ENCODE measurements at places on chromosomes 5 and 9. TPM values are rescaled to one million over a fixed set of nuclear protein-coding genes. Genes with fewer than 3 reads are reported as not detected.

Gene ITGA1
- 8.6 TPM for total RNA-seq

Gene PCDHB2
- total RNA-seq, result 22.4 TPM

Gene ANXA6
- total RNA-seq, result 178 TPM

Gene NTNG2
- total RNA-seq, result 1.9 TPM

Gene SYK
- total RNA-seq, result 10.0 TPM

DNA sequence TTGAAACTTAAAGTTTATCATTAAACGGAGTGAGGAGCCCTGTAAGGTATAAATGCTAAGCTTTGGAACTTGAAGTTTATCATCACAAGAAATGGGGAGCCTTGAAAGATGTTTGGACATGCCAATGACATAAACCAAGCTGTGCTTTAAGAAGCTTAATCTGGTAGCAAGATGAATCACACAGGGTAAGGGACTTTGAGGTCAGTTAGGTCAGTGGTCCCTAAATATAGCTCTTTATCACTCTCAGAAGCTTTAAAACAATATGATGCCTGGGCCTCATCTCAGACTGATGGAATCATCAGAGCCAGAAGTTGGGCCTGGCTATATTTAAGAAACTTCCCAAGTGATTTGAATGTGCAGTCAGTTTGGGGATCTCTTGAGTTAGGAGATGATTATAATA is 85.7 kb downstream of the TNC start:
- DNase-seq, result no peak

GRCh38 chr9:20384642-20385041 is 237.7 kb downstream of the MLLT3 start:
- no peak for DNase-seq

GRCh38 chr9:35646153-35646532 is 4.6 kb downstream of the SIT1 start:
- no peak for DNase-seq

DNA sequence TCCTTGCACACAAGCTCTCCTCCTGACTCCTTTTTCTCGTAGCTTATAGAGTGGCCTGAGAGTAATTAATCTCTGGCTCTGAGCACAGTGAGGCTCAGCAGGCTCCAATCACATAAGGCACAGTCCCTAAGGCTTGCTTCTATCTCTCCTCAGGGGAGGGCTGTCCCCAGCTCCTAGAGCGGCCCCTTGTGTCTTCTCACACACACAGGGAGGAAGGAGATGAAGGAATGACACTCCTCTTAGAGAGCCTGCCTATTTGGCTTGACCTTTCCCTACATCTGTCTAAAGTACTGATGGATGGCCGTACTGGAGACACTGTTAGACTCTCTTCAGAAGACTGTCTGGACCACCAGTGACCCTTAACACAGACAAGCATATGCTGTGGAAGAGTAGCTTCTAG is 12.9 kb downstream of the TAS2R1 start:
- DNase-seq, result no peak

DNA sequence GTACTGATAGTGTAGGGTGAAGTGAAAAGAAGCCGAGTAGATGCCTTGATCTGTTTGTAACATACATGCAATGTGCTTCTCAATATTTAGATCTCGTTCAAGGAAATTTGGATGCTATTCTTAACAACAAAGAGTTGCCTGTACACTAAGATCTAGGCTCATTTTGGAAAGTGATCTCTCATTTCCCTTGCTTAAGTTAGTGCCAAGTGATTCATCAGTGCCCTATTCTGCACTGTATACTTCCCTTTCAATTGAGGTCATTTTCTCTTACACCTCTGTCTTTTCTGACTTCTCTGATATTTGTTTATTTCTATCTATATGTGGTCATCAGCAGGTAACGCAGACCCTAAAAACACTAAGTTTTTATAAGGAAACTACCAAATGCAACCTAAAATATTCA is 528.6 kb upstream of the PTPRD start:
- peak; percentile 16 for DNase-seq

- DNase-seq, result no peak
Measured at GRCh38 chr9:15400281-15400941, 22.3 kb upstream of the SNAPC3 start.

DNA sequence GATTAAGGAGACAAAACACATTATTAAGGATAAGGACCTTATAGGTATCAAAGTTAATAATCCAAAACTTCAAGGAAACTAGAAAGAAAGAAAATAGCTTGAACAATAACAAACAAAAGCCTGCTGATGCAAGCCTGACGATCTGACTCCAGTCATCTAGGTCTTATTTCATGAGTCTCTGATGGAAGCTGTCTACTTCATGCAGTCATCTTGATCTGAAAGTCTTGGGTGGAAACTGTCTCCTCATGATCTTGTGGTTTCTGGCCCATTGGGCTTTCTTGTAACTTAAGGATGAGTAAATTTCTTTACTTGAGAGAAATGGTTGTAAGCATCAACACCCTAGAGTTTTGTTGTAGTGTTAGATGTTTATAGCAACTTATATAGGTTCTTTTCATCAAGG is 20.6 kb upstream of the PSIP1 start:
- no peak for DNase-seq

DNA sequence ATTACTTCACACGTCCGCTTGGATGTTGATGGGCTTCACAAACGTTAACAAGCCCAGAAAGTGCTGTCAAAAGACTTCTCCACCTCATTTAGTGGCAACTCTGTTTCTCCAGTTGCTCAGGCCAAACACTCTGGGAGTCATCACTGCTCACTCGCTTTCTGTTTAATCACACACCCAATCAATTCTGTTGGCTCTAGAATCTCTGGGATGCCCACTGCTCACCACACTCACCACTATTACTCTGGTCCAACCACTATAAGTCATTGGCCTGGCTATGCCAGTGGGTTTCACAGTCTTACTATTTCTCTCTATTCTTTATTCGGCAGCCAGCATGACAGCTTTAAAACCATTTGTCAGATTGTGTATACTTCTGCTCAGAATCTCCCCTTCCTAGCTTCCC is 163.5 kb downstream of the KDM4C start:
- DNase-seq, result no peak

- peak; percentile 95 for DNase-seq
Measured at GRCh38 chr5:149605998-149606724, 24.9 kb downstream of the ARHGEF37 start.

DNA sequence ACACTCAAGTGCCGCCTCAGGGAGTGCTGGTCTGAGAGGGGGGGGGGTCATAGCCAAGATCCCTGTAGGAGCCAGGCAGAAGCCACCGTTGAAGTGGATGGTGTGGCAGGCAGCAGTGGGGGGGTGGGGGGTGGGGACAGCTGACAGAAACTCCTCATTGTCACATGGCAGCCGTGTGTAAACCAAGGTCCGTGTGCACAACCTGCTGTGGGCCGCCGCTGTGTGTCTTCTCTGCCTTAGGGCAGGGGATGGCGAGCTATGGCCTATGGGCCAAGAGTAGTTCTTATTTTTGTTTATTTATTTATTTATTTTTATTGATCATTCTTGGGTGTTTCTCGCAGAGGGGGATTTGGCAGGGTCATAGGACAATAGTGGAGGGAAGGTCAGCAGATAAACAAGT is 13.4 kb downstream of the SQSTM1 start:
- DNase-seq, result no peak

DNA sequence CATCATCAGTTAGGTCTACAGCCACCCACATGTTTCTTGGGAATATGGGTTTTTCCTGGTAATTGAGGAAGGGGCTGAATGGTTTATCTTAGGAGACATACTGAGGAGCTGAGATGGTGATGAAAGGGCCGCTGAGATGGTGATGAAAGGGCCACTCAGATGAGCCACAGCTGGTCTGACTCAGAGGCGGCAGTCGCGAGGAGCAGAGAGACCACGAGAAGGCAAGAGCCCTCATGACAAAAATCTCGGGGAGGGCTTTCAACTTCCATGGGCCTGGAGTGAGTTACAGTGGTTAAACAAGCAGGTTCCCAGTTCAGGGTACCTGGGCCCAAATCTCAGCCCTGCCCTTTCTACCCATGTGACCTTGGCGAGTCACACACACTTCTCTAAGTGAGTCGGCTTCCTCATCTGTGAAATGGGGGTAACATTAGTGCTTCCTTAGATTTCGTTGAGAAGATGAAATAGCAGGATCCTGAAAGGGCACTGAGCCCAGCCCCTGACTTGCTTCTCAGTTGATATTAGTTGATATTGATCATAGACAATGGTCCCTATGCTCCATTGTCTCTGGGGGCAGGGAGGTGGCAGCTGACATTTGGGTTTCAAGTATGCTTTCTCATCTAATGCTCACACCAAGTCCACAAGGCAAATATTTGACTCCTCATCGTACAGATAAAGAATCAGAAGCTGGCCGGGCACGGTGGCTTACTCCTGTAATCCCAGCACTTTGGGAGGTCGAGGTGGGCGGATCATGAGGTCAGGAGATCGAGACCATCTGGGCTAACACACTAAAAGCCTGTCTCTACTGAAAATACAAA is 169.5 kb downstream of the RGS3 start:
- peak; percentile 82 for DNase-seq

DNA sequence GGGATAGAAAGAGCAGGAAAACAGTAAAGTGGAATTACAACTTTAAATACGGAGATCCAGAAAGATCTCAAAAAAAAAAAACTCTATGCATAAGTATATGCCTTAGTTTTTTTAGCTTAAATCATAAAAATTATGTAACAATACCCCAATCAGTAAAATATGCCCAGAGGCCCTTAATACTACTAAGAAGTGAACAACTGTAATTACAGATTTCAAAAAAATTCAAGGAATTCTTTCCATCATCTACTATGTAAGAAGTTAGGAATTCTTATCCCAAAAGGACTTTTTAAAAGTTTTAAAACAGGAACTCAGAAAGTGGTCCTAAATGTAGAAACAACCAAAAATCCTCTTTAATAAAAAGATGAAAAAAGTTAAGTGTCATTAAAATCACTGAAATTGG is 111.3 kb downstream of the SSBP2 start:
- no peak for DNase-seq

DNA sequence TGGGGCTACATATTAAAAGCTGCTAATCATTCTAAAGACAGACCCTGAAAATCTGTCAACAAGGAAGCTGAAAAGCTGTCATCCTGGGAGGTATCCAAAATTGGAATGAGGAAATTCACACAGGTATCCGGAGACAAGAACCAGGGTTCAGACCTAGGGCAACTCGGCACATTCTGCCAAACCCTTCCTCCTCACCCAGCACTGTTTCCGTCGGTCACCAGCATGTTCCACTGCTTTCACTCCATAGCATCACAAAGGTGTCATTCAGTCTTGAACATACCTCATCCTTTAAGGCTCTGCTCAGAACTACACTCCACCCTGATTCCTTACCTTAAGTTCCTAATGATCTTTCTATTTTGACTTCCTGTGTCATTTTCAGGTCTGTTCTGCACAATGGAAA is 153.1 kb upstream of the RASA1 start:
- DNase-seq, result peak; percentile 10

- DNase-seq, result no peak
Measured at GRCh38 chr5:173954671-173955521, 34.1 kb upstream of the C5orf47 start.

DNA sequence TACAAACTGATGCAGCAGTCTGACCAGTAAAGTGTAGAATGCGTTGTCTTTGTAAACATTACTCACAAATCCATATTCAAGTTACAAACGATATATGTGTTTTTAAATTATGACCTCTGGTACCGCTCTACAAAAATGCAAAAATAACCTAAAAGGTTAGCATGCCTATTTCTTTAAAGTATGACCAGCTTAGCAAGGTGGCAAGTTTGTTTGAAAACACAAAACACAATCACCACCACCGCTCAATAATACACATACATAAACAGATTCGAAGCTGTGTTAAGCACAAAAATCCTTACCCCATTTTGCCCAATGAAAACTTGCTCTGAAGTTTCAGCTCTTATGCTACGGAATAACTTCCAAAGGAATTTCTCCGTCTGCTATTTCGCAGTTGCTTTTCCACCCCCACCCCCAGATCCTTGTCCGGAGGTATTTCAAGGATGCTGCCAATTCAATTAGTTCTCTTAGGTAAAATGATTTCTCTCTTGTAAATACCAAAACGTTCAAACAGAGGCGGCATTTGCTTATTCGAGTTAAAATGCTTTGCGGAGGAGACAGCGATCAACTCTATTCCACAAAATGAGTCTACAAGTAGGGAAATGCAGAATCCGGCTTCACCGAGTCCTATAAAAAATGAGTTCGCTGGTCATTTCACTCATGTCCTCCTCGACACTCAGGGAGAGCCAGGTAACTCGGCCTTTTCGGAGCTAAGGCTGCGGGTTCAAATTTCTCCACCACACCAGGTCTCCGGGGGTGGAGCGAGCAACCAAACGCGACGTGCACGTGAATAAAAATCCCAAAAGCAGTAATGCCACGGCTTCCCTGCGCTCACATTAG is 1.2 kb downstream of the HOMER1 start:
- DNase-seq, result peak; percentile 6

GRCh38 chr9:137371521-137371941 is 51.4 kb downstream of the EXD3 start:
- DNase-seq, result no peak

GRCh38 chr5:93348231-93348630 is 232.8 kb downstream of the NR2F1-AS1 start:
- DNase-seq, result no peak

GRCh38 chr9:86413971-86414880 is 60.0 kb upstream of the TUT7 start:
- DNase-seq, result peak; percentile 32

DNA sequence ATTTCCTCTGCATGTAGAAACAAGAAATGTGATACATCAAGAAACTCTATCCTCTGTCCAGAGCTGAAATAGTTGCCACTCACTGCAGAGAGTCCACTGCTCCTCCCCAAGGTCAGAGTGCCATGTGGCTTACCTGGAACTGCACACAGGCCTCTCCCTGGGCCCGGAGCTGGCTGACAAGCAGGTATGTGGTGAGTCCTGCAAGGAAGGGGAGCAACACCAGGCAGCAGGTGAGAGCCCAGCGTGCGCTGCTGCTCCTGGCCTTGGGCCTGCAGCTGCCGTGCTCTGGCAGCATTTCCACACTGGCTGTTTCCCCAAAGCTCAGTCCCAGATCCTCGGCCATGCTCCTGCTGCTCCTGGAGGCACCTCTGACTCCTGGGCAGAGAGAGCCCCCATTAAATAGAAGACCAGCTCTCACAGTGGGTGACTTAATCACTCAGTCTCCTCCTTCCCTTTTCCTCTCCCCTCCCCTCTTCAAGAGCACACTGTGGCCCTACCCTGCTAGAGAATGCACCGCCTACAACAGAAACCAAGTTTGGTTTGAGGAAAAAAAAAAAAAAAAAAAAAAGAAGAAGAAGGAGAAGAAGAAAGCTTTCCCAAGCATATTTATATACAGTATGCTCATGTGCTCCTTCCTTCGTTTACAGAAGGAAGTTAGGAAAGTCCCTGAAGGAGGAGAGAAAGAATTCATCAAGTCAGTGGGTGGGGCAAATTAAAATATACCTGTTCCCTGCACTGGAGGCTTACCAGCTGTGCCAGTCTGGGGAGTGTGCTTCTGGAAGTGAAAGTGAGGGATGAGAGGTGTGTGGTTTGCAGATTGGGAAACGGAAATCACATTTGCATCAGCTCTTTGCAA is at the start of gene TNFSF15:
Gene TNFSF15 (minus strand): TSS at position 370 of the 856 bp plus-strand sequence. CDS start 27 bp downstream, at position 343.
- peak; percentile 43 for DNase-seq

All from Daoy (cell line).